ENCODE measurements at places on chromosomes 3 and 15.

GRCh38 chr15:63067306-63067705 lies 24.8 kb downstream of the TPM1 start:
- DNase-seq, result no peak

DNA sequence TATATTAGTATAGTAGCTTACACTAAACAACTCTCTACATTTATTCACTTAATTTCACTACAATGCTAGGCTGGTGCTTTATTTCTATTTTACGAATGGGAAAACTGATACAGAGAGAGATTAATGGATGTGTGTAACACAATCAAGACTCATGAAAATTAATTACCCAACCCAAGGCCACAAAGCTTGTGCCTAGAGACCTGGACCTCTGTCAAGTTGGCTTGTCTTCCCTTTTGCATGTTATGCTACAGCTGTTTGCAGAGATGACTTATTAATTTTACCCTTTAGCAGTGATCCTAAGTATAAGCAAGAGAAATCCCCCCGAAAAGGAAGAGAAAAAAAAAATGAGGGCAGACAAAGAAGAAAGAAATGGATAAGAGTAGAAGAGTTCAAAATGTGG lies 162.5 kb downstream of the C3orf38 start:
- no peak for DNase-seq

GRCh38 chr15:31840849-31841476 lies 189.4 kb upstream of the CHRNA7 start:
- no peak for DNase-seq

DNA sequence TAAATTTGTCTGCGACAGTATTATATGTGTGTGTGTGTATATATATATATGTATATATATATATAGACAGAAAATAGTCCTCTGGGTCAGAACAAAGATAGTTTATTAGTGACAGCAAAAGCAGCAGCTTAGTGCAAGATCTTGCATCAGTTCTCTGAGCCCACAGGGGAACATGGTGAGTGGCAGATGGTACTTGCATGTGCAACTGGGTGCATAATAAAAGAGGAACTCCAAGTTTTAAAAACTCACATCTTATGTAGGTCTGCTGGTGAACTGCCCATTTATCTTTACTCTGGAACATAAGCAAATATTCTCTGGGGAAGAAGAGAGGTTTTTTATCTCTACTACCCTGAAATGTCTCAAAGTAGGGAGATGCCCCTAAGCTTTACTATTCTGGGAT lies 276.4 kb downstream of the POLQ start:
- no peak for DNase-seq

- no peak for DNase-seq
Observed at GRCh38 chr3:43892061-43892460, 201.3 kb downstream of the ABHD5 start.

DNA sequence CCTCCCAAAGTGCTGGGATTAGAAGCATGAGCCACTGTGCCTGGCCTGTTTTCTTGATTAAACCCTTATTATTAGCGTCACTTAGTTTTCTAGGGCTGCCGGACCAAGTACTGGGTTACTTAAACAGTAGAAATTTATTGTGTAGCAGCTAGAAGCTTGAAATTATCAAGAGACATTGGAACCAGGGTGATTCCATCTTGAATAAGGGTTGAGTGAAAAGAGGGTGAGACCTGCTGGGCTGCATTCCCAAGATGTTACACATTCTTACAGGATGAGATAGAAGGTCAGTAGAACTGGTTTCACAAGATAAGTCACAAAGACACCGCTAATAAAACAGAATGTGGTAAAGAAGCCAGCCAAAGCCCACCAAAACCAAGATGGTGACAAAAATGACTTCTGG lies 18.6 kb upstream of the FSTL1 start:
- DNase-seq, result no peak

GRCh38 chr15:47301481-47301880 lies 415.8 kb upstream of the SEMA6D start:
- no peak for DNase-seq

DNA sequence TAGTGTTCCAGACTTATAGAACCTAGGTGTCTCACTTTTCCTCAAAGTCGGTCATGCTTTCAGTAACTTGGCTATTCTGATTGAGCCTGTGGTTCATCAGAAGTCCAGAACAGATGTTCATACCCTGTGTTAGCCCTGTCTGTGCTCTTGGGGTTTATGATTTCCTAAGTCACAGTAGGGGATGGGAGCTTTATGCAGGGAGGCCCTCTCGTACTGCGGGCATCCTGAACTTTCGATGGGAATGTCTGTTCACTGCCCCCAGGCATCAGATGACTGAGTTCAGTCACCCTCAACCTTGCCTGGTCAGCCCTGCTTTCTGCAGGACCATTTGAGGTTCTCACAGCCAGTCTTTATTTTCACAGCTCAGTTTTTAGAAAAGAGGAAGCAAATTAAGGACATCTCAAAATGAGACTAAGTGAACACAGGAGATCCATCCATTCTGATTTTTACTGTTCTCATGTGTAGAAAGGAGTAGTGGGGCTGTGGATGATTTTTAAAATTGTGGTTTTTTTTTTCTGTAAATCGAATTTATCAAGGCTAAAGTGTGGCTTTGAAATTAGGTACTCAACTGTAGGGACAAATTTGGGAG lies 71.3 kb downstream of the CMTM8 start:
- no peak for DNase-seq

- DNase-seq, result peak; percentile 56
Observed at GRCh38 chr3:42961633-42962032, 17.5 kb upstream of the GASK1A start.

DNA sequence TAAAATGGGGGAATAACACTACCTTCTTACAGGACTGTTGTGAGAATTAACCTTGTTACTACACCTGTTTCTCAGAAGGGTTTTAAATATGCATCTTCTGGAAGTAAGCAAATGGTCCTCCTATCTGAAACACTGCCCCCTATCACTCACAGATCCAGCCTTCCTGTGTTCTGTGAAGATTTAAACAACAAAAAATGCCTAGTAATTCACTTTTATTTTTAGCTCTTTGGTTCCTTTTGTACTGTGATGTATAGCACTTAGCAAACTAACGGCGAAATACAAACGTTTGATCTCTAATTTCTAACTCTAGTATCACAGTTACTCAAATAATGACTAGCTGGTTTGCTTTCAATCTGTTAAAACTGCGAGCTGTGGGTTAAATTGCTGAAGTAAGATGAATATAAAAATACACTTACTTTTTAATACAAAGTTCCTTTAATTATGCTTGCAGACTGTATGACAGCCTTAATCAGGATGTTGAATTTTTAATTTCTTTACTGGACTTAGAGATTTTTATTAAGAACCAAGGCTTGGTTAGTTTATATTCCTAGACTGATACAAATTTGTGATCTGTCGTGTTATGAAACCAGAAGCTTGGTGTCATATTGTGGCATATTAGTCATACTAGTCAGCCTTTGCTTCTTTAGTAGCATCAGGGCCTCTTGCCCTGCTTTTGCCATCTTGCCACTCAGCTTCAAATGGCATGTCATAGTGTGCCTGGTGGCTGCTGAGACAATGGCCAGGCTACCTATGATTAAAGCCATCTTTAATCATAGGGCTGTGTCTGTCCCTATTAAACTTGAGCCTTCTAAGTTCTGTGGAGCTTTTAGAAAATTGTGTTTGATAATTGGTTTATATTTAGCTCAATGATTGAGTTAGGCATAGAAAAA lies 9.2 kb downstream of the EIF3J start:
- DNase-seq, result no peak

GRCh38 chr15:57160823-57161560 lies 215.3 kb upstream of the CGNL1 start:
- DNase-seq, result no peak

- DNase-seq, result peak; percentile 63
Observed at GRCh38 chr3:151283907-151284461, 5.6 kb upstream of the P2RY14 start.

DNA sequence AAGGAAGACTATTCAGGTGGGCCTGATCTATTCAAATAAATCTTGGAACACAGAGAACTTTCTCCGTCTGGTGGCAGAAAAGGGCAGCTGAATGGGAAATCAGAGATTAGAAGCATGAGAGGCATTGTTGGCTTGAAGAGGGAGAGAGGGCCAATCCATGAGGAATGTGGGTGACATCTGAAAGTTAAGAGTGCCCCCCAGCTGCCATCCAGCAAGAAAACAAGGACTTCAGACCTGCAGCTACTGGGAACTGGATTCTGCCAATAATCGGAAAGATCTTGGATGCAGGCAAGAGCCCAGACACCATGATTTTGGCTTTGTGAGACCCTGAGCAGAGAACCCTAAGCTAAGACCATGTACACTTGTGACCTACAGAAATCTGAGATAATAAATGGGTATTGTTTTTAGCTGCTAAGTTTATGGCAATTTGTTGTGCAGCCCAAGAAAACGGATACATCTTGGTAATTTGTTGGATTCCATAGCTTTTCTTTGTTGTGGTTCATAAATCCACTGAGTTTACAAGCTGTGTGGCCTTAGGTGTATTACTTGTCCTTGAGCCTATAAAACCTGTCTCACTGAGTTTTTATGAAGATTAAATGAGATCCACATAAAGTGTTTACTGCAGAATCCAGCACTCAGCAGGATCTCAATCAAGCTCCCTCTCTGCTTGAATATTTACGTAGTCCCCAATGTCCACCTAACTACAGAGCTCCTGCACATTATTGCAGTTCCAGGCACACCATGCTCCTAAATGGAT lies 82.1 kb upstream of the PRTG start:
- no peak for DNase-seq

DNA sequence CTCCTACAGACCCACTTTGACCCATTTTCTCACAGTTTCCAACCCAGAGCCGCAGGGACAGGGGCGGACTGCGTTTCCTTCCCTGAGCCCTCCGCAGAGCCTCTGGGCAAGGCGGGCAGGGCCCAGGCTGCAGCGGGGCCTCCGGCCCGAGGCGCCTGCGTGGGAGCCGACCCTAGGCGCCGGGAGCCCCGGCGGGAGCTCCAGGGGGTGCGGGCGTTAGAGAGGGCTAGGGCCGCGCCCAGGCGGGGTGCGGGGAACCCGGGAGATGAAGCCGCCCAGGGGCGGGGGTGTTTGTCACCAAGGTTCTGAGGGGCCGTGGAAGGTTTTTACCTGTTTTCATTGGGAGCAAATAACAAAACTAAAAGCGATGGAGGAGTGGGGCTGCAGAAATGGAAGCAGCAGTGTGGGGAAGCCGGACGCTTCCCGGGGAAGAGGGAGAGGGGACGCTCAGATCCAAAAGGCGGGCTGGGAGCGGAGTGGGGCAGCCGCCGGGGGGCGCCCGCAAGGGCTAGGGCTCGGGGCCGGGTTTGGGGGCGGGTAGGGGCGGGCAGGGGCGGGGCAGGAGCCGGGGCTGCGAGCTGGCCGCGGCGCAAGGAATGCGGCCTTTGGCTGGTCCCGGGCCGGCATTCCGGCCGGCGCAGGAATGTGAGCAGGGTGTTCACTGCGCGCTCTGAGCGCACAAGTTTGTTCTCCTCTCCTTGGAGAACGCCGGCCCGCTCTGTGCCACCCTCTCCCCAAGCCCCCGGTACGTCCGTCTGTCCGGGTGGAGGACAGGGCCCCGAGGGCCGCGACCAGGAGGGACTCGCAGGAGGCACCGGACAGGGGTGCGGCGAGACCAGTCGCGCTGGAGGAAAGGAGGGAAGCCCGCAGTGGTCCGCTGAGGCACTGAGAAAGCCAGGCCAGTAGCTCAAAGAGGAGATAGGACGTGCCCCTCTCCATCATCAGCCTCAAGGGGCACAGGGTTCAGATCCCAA lies 61.1 kb downstream of the AMOTL2 start:
- DNase-seq, result no peak

DNA sequence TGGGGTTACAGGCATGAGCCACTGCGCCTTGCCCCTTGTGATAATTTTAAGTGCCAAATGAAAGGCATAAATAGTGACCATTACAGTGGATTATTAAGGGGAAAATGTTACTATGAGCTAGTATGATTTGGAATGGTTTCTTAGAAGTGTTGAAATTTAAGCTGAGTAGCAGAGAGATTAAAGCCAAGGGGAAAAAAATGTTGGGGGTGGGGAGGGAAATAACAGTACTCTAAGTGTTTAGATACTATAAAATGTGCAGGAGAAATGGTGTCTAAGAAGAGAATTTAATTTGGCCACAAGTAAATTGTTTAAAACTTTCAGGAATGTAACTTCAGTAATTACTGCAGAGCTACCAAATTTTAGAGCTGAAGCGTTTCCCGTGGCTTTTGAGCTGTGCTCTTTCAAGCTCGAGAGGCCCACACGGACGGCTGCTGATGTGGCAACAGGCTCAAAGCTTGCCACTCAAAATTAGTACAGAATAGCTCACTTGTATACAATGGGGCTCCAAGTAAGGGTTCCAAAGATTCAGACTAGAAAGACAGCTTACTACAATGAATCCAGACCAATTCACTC lies 23.9 kb upstream of the SLC12A8 start:
- no peak for DNase-seq

DNA sequence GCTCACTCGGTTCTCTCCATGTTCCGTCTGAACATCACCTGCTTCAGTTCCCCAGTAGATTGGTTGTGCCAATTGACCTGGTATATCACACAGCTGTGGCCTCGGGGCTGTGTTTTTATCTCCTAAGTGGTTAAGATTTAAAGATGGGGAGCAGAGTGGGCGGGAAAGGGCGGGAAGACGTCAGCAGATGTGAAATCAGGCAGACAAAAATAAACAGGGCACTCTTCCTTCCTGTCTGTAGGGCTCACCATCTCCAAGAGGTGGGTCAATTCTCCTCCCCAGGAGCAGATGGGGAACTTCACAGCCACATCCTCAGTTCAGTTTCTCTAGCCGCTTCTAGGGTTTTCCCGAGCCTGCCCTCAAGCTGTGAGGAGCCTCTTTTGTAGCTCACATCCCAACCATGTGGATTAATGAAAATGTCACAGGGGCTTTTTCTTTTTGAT lies 26.8 kb upstream of the LIMD1 start:
- peak; percentile 43 for DNase-seq

DNA sequence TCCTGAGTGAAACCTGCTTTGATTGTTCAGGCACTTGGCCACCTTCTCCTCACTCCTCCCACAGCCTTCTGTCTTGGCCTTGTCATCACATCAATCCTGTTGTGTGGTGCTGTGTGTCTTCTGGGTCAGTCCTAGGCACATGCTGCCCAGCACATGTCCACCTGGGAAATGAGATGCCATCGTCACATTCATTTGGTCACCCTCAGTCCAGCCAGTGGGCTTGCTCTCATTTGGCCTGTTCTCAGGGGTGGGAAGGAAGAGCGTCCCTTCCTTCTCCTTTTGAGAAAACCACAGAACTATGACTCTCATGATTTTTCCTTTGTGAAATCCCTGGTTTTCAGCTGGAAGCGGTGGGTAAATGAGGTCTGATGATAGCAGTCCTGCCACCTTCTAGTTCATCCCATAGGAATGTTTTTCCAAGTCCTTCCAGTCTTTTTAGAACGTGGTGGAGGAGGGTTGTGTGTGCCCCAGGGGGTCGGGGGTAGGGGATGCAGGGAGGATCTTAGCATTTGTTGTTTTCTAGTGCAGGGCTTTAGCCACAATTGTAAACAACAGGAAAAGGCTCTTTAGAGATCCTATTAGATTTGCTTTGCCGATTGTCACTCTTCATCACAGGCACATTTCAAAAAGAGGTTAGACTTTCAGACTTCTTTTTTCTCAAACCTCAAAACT lies 8.4 kb upstream of the PLA1A start:
- DNase-seq, result no peak

- no peak for DNase-seq
Observed at GRCh38 chr3:25849641-25850385, 59.9 kb downstream of the OXSM start.

All from Jurkat, Clone E6-1 (cell line).